ENCODE measurements at places on chromosomes 3 and 15. TPM values are rescaled to one million over a fixed set of nuclear protein-coding genes. Genes with fewer than 3 reads are reported as not detected.

- peak; percentile 42 for DNase-seq
Measured at GRCh38 chr3:58963928-58964503, 85.8 kb downstream of the CFAP20DC start.

Gene CIB2
- polyA plus RNA-seq, result 151 TPM

- DNase-seq, result no peak
Measured at GRCh38 chr3:31039145-31039544, 144.7 kb upstream of the GADL1 start.

- DNase-seq, result no peak
Measured at GRCh38 chr15:68517285-68517761, 61.5 kb upstream of the CORO2B start.

Gene ZNF660
- 5.7 TPM for polyA plus RNA-seq

GRCh38 chr3:196969134-196969659 is 564 bp upstream of the PIGZ start:
- peak; percentile 76 for DNase-seq

- no peak for DNase-seq
Measured at GRCh38 chr3:161142486-161142885, 37.3 kb upstream of the B3GALNT1 start.

- DNase-seq, result peak; percentile 61
Measured at GRCh38 chr15:89430530-89431341, 65.6 kb downstream of the RHCG start.

GRCh38 chr3:37670961-37671483 is 190.7 kb upstream of the CTDSPL start:
- no peak for DNase-seq
